ENCODE measurements at places on chromosomes 1 and 21.

GRCh38 chr1:16440131-16440469 lies 424 bp upstream of the NECAP2 start:
- peak; percentile 25 for ATAC-seq

DNA sequence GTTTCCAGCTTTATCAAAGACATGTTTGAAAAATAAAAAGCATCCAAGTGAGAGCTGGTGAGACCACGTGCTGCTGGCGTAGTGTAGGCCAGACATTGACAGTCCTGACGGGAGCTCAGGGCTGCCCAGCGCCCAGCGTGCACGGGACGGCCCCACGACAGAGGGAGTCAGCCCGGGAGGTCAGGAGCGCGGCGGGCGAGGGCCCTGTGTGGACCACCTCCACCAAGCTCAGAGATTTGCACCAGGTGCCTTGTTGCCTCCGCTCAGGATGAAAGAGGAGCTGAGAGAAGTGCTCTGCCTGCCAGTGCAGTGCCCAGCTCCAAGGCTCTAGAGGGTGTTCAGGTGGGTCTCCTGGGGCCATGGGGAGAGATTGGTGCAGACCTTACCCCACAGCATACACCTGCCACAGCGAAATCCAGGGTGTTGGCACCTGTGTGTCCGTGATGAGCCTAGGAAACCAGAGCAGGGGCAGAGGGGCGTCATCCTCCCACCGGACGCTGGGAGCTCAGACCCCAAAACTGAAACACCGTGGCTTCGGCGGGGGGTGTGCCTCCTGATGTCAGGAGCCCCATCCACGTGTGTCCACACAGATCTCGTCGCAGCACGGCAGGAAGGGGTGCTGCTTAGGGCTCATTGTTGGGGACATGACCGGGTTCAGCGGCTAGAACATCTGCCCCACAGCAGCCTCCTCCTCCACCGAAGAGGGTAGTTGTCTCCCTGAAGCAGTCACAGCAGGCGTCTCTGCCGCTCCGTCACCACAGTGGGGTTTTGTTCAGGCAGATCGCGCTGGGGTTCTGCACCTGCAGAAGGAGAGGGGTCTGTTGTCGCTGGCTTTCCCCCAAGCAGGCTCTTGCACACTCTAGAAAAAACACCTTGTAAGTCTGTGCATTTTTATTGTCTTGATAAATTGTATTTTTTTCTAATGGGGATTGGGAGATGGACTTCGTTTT lies 64.2 kb downstream of the POFUT2 start:
- no peak for ATAC-seq

GRCh38 chr1:9793291-9793690 lies 30.5 kb downstream of the CLSTN1 start:
- ATAC-seq: no peak

- no peak for ATAC-seq
Observed at GRCh38 chr1:35572296-35572695, 818 bp upstream of the TFAP2E start.

DNA sequence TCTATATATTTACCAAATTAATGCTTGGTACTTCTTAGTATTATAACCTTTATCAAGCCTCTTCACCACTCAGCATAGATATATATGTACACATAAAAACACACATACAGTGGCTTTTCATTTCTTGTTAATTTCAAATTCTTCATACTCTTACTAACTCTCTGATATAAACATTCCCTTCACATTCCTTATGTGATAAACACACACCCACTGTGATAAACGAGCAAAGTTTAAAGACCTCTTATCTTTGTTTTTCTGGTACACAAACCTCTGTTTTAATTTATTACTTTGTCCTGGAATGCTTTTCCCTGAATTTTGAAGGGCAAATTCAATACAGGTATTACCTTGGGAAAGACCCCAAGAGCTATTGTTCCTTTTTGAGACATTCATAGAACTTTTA lies 379.1 kb upstream of the TMPRSS15 start:
- no peak for ATAC-seq

GRCh38 chr1:91836331-91837040 lies 49.5 kb downstream of the TGFBR3 start:
- no peak for ATAC-seq

DNA sequence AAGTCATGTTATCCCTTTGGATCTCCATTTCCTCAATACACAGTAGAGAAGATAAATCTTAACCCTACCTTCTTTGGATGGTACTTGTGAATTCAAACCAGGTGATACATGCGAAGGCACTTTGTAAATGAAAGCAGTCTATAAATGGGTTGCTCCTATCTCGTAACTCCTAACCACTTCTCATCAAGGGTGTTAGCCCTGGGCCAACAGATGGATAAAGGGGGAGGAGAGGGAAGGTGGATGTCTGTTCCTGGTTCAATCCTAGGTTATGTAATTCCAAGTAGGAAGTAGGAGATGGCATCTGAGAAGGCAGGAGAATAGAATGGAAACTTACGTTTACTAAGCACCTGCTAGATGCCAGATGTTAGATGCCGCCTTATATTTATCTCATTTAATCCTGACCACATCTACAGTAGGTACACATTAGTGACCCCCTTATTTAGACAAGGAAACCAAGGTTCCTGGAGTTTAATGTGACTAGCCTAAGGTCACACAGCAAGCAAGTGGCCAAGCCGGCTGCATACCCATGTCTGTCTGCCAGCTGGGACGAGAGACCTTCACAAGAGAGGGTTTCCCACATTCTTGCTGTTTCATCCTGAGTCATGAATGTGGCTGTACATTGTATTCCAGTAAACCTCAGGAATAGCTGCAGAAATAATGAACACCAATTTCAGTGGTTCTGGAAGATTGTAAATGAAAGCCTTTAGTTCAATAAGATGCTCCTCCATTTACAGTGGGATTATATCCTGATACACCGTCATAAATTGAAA lies 47.7 kb downstream of the ELAVL4 start:
- ATAC-seq: no peak

- ATAC-seq: no peak
Observed at GRCh38 chr21:45474323-45474950, 67.8 kb downstream of the SLC19A1 start.

- no peak for ATAC-seq
Observed at GRCh38 chr1:170698301-170699275, 34.7 kb downstream of the PRRX1 start.

- peak; percentile 92 for ATAC-seq
Observed at GRCh38 chr1:160726498-160727315, 12.3 kb upstream of the SLAMF7 start.

- no peak for ATAC-seq
Observed at GRCh38 chr1:76862447-76862846, 4.8 kb upstream of the ST6GALNAC5 start.

GRCh38 chr21:45374826-45375455 lies 30.0 kb upstream of the COL18A1 start:
- ATAC-seq: peak; percentile 17

DNA sequence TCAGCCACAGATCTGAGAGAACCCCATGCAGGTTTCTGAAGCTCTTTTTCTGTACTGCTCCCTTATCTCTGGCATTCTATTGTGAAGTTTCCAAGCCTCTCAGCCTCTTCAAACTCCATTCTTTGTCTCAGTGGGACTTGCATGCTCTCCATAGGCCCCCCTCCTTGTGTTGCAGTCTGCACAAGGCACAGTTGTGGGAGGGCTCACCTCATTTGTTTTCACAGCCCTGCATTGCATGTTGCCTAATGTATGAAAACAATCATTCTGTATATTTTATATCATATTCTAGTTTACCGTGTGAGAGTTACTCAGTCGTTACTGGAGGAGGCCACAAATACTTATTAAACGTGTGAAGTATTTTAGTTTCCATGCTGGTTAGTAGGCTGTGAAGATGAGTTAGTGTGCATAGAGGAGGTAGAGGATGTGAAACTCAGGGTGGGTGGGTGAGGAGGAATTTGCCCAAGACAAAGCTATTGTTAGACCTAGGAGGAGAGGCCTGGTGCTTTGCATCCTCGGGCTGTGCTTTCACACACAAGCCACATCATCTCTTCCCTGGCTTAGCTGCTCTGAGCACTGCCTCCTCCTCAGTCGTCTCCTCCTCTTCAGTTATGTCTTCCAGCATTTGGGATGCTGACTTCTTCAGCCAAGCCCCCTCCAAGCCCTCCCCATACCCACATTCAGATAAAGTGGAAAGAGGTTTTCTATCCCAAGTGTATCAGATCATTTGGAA lies 7.8 kb upstream of the CHI3L2 start:
- peak; percentile 76 for ATAC-seq

DNA sequence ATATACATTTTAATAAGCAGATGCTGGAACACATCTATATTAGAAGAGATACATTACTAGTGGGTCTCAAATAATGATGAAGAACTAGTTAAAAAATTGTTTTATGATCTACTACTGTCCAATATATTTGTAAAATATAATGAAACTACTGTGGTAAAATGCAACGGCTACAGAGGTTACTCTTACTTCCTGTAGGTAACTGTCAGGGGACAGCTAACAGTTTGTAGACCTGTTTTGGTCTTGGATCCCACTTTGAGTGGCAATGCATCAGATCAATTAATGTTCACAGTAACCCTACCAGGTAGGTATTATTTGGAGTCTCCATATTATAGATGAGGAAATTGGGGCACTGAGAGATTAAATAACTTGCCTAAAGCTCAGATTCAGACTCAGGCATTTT lies 26.7 kb upstream of the MYSM1 start:
- ATAC-seq: no peak

DNA sequence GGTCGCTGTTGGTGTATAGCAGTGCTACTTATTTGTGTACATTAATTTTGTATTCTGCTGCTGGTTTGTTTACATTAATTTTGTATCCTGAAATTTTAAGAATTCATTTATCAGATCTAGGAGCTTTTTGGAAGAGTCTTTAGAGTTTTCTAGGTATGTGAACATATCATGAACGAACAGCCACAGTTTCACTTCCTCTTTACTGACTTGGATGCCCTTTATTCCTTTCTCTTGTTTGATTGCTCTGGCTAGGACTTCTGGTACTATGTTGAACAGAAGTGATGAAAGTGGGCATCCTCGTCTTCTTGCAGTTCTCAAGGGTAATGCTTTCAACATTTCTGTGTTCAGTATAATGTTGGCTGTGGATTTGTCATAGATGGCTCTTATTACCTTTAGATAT lies 1757.9 kb downstream of the BRINP3 start:
- no peak for ATAC-seq

DNA sequence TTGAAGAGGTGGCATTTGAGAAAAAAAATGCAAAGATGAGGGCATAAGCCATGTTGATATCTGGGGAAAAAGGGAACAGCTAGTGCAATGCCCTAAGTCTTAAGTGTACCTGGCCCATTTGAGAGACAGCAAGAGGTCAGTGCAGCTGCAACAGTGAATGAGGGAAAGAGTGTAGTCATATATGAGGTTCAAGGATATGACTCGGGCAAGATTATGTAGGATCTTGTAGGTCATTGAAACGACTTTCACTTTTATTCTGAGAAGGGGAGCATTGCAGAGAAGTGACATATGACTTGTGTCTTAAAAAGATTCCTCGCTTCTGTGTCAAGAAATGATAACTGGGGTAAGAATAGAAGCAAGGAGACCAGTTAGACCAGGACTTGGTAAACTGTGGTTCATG lies 31.0 kb downstream of the NTMT2 start:
- ATAC-seq: no peak

GRCh38 chr21:27719226-27719625 lies 752.3 kb upstream of the ADAMTS5 start:
- ATAC-seq: no peak

DNA sequence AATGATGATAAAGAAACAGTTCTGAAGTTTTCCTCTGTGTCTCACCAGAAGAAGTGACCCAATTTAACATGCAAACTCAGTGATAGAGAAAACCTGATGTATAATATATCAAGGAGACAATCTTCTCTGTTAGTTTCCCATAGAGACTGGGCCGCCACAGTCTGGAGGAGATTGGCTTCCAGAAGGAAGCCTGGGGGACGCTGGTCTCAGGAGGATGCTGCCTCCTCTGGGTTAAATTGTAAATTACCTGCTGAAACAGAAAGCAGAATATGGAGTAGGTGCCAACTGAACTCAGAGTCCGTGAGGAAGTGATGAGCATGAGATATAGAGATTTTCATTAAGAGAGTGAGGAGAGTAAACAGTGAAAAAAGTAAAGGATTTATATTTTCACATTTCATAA lies 15.8 kb downstream of the OR14I1 start:
- ATAC-seq: peak; percentile 71

DNA sequence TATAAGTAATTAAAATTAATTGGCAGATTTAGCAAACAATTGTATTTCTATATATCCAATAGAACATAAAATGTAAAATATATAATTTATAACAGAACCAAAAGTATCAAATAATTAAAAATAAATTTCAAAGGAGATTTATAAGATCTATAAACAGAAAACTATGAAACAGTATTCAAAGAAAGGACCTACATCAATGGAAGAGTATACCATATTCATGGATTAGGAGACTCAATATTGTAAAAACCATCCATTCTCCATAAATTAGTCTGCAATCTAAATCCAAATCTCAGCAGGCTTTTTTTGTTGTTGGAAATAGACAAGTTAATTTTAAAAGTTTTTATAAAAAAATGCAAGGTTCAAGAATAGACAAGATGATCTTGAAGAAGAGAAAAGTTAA lies 149.0 kb upstream of the RUNX3 start:
- ATAC-seq: no peak

GRCh38 chr1:117659550-117660270 lies 53.9 kb downstream of the TENT5C start:
- ATAC-seq: peak; percentile 28

DNA sequence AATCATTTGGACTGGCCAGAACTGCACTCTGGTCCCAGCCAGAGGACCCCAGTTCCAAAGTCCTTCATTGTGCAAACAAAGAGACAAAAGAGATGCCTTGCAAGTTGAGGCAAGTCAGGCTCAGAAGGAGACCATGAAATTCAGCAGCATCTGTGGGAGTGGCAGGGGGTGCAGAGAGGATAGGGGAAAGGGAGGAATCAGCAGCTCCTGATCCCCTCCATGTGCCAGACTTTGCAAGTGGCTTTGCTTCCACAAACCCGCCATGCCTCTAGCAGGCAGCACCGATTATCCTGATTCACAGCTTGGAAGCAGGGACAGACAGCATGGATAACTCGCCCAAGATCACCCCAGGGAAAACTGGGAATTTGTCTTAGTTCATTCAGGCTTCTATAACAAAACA lies 2.1 kb upstream of the CAPN9 start:
- no peak for ATAC-seq

- ATAC-seq: no peak
Observed at GRCh38 chr21:15947677-15948076, 217.9 kb downstream of the USP25 start.

DNA sequence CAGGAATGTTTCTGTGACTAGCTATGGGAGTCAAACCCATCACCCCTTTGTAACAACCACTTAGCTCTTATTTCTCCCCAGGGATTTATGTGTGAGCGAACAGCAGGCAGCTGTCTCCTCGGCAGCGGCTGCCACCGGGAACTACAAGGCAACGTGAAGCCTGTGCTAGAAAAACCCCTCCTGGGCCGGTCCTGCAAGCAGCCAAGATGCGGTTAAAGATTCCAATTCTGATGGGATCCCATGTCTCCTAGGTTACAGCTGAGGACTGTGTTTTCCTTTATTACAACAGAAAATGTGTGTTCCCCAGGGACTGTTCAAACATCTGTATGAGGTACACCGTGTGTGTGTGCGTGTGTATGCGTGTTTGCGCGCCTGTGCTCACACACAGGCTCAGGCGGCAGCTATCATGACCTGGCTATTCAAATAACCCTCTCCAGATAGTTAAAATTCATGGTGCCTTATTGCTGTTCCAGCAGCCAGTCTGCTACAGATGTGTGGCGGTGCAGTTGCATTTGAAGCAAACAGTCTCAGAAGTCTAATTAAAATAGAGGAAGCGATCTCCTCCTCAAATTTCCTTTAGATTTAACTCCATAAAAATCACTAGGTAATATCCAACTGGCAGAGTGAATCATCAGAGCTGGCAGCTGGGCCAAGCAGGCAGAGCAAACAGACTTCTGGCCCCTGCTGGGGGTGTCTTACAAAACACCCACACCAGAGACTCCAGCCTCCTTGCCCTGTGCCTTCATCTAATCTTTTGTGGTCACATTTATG lies 68.0 kb downstream of the LMX1A start:
- ATAC-seq: no peak

Data from stimulated activated memory B cell treated with anti-CD40 and anti-IgM and Interleukin-4, amounts not matched to agents 10 μg/mL and 1 μg/mL and 100 μg/mL, for 72 hours (primary cell).